ENCODE measurements at places on chromosomes 11 and 22.

DNA sequence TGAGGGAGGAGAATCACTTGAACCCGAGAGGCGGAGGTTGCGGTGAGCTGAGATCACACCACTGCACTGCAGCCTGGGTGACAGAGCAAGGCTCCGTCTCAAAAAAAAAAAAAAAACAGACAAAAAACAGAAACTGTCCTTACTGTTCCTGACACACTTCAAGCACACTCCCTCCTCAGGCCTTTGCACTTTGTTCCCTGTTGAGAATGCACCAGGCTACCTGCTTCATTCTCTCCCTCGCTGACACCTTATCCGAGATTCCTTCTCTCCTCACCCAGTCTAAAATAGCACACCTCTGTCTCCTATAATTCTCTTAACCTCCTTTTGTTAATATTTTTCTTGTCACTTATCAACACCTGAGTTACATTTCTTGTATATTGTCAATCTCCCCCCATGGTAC lies 32.3 kb upstream of the TECTA start:
- no peak for DNase-seq

GRCh38 chr11:126485021-126485792 lies 129.7 kb downstream of the ST3GAL4 start:
- no peak for DNase-seq

- peak; percentile 43 for DNase-seq
Observed at GRCh38 chr22:23281406-23282088, 101.2 kb downstream of the BCR start.

GRCh38 chr11:122742301-122743018 lies 86.9 kb downstream of the UBASH3B start:
- no peak for DNase-seq

DNA sequence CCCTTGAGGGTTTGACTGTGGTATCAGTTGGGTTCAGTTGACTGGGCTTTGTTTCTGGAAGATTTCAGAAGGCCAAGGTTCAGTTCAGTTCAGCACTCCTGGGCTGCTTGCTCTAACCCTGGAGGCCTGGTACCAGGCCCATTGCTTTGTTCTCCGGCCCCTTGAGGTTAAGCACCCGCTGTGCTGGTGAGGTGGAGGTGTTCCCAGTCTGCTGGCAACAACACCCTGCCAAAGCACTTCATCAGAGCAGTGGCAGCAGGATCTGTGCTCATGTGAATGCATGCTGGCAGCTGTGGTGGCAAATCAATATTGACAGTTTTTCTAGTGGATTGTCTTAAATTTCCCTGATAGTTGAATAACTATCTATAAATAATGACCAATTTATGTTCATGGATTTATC lies 3.8 kb upstream of the SCGB1D1 start:
- peak; percentile 77 for DNase-seq

DNA sequence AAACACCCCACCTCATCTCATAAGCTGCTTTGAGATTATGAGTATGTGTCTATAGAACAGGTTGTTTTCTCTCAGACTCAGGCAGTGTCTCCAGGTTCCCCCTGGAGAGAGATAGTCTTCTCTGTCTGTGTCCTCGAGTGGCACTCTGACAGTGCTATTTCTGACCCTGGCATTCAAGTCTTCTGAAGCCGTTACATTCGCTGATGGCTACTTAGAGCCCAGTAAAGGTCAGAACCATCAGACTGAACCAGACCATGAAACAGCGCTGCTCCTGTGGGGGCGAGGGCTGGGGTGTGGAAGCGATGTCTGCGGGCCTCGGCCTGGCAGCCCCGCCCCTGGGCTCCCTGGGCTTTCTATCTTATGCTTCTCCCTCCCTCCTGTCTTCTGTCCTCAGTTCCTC lies 23.5 kb downstream of the SHISA8 start:
- DNase-seq: no peak

DNA sequence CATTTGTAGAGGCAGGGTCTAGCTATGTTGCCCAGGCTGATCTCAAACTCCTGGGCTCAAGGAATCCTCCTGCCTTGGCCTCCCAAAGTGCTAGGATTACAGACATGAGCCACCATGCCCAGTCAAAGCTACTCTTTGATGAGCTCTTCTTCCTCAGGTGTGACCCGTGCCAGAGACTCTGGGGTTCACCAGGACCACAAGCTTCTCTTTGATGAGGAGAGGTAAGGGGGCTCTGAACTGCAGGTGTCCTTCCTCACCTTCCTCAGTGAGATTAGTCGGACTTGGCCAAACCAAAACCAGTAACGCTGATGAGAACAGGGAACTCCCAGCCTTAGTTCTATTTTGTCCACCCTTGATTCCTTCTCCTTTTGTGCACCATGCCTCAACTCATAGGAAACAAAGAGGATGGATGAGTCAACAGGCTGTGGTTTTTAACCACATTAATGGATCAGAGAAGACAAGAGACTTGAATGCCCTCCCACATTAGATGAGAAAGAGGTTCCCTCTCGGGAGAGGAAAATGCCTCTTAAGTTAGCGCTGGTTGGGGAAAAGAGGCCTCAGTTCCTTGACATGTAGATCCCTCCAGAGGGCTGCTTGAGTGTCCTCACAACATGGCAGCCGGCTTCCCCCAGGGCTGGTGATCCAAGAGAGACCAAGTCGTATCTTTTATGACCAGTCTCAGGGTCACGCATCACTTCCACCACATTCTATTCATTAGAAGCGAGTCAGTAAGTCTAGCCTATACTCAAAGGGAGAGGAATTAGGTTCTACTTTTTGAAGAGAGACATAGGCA lies 25.7 kb upstream of the CTR9 start:
- DNase-seq: peak; percentile 7

GRCh38 chr11:8301622-8302021 lies 37.9 kb upstream of the LMO1 start:
- DNase-seq: no peak

DNA sequence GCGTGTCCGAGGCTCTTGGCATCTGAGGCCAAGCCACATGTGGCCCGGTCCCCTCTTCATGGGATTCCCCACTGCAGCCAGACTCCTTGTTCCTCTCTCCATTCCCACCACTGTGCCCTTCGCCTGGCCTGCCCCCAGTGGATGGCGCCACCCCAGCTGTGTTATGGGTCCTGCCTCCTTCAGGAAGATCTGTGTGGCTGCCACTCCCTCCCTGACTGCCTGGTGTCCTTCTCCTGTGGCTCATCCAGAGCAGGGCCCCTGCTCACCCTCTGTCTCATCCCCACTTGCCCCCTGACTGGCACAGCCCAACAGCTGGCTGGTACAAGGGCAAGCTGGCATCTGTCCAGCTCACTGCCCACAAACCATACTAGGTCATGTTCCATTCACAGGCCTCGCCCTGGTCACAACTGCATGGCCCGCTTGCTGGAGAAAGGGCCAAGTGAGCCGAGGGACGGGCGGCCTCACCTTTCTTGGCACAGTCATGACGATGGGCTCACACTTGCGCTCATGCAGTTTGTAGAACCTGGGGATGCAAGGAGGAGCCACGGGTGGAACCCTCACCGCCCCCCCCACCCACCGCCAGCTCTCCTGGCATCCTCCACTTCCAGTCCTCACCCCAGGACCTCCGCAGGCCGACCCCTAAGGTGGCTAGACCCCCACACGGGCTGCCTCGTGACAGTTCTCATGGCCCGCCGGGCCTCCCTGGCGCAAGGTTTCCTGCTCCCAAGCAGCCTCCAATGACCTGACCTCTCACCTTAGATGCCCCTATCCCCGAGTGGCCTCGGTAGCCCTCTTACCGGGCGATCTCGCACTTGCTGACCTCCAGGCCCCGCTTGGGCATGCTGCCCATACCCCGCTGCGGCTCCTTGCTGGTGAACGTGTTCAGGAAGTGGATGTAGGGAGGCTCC lies 2.1 kb upstream of the PTPRCAP start:
- no peak for DNase-seq

- DNase-seq: no peak
Observed at GRCh38 chr11:36195496-36196354, 93.5 kb downstream of the COMMD9 start.

DNA sequence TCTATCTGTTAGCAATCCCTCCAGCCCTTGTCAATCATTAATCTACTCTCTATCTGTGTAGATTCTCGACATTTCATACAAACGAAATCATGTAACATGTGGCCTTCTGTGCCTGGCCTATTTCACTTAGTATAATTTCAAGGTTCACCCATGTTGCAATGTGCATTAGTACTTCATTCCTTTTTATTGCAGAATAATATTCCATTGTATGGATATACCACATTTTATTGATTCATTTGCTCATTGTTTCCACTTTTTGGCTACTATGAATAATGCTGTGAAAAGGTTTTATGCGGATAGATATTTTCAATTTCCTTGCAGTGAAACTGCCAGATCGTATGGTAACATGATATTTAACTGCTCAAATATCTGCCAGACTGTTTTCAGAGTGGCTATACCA lies 100.1 kb downstream of the MIAT start:
- no peak for DNase-seq

DNA sequence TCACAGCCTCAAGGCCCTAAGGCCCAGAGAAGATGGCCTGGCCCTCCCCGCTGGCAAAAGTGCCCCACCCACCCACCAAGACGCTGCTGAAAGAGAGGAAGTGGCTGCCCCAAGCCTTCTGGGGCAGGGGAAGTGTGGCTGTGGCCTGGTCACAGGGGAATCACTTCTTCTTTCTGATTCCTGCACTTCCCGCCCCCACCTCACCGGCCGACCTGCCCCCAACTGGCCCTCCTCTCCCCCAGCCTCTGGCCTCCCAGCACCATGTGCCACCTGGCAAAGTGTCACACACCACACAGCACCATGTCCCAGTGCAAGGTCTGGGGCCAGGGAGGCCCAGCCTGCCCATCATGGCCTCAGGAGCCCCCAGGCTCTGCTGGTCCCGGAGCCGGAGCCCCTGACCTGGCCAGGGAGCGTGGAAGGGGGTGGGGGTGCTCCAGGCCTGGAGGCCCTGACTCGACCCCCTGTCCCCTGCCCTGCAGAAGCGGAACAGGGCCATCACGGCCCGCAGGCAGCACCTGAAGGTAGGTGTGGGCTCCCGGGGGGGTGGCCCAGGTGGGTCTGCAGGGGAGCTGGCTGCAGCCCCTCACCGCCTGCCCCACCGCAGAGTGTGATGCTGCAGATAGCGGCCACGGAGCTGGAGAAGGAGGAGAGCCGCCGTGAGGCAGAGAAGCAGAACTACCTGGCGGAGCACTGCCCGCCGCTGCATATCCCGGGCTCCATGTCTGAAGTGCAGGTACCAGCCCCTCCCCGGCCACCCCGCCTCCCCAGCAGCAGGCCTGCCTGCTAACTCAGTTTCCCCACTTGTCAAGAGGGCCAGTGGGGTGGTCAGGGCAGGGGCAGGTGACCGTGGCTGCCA lies 1.4 kb downstream of the TNNI2 start:
- no peak for DNase-seq

GRCh38 chr11:100806296-100806695 lies 119.2 kb downstream of the ARHGAP42 start:
- no peak for DNase-seq

- no peak for DNase-seq
Observed at GRCh38 chr11:19658344-19658743, 54.3 kb upstream of the NAV2 start.

DNA sequence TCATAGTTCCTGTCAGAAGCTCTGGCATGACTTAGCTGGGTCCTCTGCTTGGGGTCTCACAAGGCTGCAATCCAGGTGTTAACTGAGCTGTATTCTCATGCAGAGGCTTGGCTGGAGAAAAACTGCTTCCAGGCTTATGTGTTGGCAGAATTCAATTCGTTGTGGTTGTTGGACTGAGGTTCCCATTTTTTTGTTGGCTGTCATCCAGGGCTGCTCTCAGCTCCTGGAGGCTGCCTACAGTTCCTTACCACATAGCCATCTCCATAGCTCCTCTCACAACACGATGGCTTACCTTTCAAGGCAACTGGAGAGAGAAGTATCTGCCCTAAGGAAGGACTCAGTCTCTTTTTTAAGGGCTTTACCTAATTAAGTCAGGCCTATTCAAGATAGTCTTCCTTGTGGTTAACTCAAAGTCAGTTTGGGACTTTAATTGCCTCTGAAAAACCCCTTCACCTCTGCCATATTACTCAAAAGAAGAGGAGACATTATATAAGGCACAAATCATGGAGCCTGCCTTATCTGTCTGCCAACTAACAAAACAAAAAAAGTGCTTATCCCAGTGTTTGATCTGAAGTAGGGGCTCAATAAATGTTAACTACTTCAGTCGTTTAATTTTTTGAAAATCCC lies 35.2 kb downstream of the OR2AG2 start:
- no peak for DNase-seq

DNA sequence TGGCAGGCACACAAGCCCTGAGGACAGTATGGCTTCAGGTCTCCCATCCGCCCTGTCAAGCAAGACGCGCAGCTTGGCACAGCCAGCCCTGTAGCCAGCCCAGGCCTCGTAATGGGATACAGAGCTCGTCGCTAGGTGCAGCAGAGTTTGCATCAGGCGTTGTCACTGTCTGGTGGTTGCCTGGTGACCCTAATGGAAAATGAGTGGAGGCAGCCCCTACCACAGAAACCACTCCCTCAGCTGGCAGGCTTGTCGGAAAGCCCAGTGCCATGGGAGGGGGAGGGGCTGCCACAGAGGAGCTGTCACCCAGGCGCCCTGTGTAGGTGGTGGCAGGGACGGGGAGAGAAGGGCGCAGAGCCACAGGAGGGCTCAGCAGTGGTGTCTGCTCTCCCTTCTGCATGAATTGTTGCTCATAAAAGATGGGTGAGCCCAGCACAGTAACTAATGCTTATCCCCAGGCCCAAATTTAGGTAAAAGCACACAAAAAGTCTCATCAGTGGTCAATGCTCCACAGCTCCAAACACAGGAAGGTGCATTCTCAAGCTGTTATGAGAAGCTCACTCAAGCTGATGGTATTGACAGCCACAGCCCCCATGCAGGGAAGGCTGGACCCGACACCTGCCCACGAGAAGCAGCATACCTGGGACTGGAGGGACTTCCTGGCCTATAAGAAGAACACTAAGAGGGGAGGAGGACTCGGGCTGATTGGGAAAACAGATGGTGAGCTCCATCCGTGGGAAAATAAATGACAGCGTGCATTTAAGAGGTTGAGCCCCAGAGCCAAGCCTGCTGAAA lies 164.6 kb downstream of the ETS1 start:
- peak; percentile 81 for DNase-seq

DNA sequence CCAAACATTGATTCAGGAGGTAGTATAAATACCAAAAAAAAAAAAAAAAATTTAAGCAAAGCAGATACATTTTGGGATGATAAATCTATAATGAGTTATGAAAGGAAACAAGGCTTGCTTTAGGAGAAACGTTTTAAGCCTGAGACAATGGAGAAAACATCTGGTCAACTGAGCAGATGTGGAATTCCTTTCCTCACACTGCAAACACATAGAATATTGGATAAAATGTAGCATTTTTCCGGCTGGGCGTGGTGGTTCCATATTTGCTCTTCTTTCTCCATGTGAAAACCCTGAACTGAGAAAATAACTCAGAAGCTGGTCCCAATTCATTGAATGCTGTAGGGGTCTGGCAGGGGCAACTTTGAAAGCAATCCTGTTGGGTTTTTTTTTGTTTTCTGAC lies 33.9 kb downstream of the ENDOD1 start:
- DNase-seq: no peak
